ENCODE measurements at places on chromosomes 3 and 15. TPM values are rescaled to one million over a fixed set of nuclear protein-coding genes. Genes with fewer than 3 reads are reported as not detected.

SEMA6D gene
- 12.5 TPM for total RNA-seq

HCLS1 gene
- total RNA-seq = not detected

ZIC4 gene
- total RNA-seq = 0.25 TPM

ZDHHC23 gene
- total RNA-seq = 2.4 TPM

CGNL1 gene
- 4.0 TPM for total RNA-seq

DCBLD2 gene
- 85.8 TPM for total RNA-seq

ECE2 gene
- 0.15 TPM for total RNA-seq
